ENCODE measurements at places on chromosomes 5 and 9.

GRCh38 chr5:4199049-4199841 lies 603.6 kb downstream of the IRX1 start:
- no peak for DNase-seq

GRCh38 chr9:113504725-113505590 lies 41.4 kb downstream of the RGS3 start:
- DNase-seq, result no peak

GRCh38 chr9:137454145-137454596 lies 5.0 kb downstream of the NSMF start:
- no peak for DNase-seq

DNA sequence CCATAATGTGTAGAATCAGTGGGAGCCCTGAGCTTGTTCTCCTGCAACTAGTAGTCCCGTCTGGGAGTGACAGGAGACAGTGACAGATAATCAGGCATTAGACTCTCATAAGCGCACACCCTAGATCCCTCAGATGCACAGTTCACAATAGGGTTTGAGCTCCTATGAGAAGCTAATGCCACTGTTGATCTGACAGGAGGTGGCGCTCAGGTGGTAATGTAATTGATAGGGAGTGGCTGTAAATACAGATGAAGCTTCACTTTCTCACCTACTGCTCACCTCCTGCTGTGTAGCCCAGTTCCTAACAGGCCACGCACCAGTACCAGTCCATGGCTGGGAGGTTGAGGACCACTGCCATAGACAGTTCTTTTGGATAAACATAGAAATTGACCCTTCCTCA lies 188.7 kb downstream of the ROR2 start:
- no peak for DNase-seq
